ENCODE measurements at places on chromosomes 11 and 22.

DNA sequence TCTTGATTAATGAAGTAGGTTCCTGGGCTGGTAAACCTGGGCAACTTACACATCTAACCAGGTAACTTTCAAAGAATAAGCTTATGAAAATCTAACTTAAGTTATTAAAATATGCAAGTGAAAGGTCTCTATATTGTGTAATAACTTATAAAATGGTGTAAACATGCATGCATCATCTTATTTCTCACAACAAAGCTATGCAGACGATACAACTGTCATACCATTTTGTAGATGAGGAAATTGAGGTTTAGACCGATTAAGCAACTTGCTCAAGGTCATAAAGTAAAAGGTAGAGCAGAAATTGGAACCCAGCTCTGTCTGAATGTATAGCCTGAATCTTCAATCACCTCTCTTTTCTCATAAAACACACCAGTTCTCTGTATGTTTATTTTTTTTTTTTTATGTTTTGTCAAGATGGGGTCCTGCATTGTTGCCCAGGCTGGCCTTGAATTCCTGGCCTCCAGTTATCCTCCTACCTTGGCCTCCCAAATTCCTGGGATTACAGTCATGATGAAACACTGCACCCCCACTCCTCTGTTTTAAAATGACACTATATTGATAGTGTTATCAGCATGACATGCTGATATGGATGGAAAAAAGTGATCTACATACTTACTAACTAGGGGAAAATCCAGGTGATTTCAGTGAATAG lies 109.6 kb downstream of the SGSM3 start:
- H3K27ac ChIP-seq = no peak overlapping the region
- no peaks in the 10 kb centered on the region for H3K27me3 ChIP-seq
- DNase-seq = no peak
- no peak overlapping the region for H3K4me3 ChIP-seq
- H3K36me3 ChIP-seq = peaks cover 16% of the 10 kb centered on the region

DNA sequence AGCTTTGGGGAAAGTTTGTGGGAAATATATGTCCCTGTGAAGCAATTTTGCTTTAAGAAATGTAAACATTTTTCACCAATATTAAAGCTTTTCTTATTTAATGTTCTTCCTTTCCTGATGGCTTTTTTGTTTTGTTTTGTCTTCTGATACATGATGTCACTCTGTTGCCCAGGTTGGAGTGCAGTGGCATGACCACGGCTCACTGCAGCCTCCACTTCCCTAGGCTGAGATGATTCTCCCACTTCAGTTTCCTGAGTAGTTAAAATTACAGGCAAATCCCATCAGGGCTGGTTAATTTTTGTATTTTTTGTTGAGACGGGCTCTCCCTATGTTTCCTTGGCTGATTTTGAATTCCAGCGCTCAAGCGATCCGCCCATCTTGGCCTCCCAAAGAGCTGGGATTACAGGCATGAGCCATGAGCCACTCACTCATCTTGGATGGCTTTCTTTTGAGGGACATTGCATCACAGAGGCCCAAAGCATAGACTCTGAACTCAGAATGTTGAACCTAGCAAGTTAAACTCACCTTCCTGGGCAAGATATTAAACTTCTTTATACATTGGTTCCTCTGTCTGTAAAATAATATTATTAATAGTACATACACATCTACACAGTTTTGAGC lies 651 bp upstream of the CARD16 start:
- H3K4me3 ChIP-seq = no peak overlapping the region
- H3K36me3 ChIP-seq = no peaks in the 10 kb centered on the region
- no peak for DNase-seq

- H3K4me3 ChIP-seq = no peak overlapping the region
- DNase-seq = no peak
- H3K27me3 ChIP-seq = peaks cover 5% of the 10 kb centered on the region
- H3K27ac ChIP-seq = no peak overlapping the region
- H3K4me1 ChIP-seq = no peaks in the 10 kb centered on the region
These were observed 35.4 kb downstream of the MUC2 start for GRCh38 chr11:1109918-1110705.

- H3K4me3 ChIP-seq = no peak overlapping the region
- no peaks in the 10 kb centered on the region for H3K27me3 ChIP-seq
- no peak for DNase-seq
- H3K4me1 ChIP-seq = peaks cover 15% of the 10 kb centered on the region
- H3K36me3 ChIP-seq = peaks cover 2% of the 10 kb centered on the region
These were observed 60.8 kb downstream of the SLC25A17 start for GRCh38 chr22:40758390-40758789.

DNA sequence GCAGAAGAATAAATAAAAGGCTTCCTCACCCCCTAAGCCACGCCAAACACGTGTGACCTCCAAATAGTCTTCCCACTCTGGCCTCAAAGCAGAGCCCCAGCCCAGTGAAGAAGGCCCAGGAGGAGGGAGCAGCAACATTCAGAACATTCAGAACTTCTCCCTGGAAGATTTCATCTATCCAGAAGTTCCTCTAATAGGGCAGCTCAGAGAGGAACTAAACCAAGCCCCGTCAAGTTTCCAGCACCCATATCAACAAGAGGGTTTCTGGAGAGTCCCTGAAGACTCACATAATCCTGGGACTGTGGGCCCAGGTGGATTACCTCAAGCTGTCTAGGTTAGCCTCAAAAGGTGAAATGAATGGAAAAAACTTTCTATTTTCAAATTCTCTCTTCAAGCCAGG lies 39.4 kb downstream of the PC start:
- no peak overlapping the region for H3K4me3 ChIP-seq
- no peaks in the 10 kb centered on the region for H3K4me1 ChIP-seq
- DNase-seq = no peak
- H3K27ac ChIP-seq = no peak overlapping the region

- H3K4me1 ChIP-seq = peaks cover 27% of the 10 kb centered on the region
- no peak overlapping the region for H3K27ac ChIP-seq
- DNase-seq = no peak
- no peak overlapping the region for H3K4me3 ChIP-seq
- peaks cover 19% of the 10 kb centered on the region for H3K36me3 ChIP-seq
These were observed 51.6 kb downstream of the ST3GAL4 start for GRCh38 chr11:126407101-126407521.

DNA sequence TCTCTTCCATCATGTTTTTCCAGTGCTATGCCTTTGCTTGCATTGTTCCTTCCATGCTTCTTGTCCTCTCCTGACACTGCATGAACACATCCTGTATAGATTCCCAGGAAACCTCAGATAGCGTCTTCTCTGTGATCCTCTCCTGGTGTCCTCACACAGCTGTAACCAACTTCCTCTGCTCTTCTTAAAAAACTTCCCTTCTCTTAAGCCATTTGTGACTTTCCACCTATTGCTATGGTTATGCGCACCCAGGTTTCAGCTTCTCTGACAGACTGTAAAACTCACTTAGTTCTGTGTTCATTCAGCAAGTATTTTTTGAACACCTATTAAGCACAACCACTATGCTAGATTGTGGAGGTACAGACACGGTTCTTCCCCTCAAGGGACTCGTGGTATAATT lies 5.1 kb upstream of the APLP2 start:
- no peak overlapping the region for H3K27ac ChIP-seq
- peaks cover 17% of the 10 kb centered on the region for H3K4me1 ChIP-seq
- DNase-seq = no peak
- H3K4me3 ChIP-seq = no peak overlapping the region

GRCh38 chr11:95993438-95994298 lies 69.8 kb upstream of the MTMR2 start:
- no peak overlapping the region for H3K4me3 ChIP-seq
- H3K36me3 ChIP-seq = peaks cover 11% of the 10 kb centered on the region
- H3K27me3 ChIP-seq = no peaks in the 10 kb centered on the region
- H3K27ac ChIP-seq = peak overlapping the region; percentile 62
- DNase-seq = no peak
- H3K4me1 ChIP-seq = peaks cover 41% of the 10 kb centered on the region

- H3K36me3 ChIP-seq = peaks cover 2% of the 10 kb centered on the region
- no peaks in the 10 kb centered on the region for H3K27me3 ChIP-seq
- H3K4me3 ChIP-seq = peak overlapping the region; percentile 22
- H3K27ac ChIP-seq = peak overlapping the region; percentile 77
- peaks cover 3% of the 10 kb centered on the region for H3K4me1 ChIP-seq
These were observed 11.8 kb upstream of the PLAAT2 start for GRCh38 chr11:63574856-63575602.

GRCh38 chr11:61903845-61904244 lies 12.5 kb upstream of the FADS3 start:
- peaks cover 11% of the 10 kb centered on the region for H3K4me1 ChIP-seq
- DNase-seq = no peak

DNA sequence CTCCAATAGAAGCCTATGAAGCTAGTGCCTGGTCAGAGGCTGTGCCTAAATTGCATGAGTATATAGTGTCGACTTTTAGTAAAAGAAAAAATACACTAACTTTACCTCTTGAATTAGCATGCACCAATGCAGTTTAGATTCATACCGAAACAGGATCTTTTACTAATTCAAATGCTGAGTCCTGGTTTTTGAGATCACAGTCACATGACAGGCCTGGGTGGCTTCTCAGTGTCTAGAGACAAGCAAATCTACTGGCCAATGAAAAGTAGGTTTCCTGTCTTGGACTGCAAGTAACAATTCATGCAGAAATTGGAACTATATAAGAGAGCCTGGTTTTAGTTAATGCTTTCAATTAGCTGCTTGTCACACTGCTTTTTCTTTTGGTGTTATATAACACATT lies 7.2 kb downstream of the ARHGEF12 start:
- H3K4me1 ChIP-seq = peaks cover 71% of the 10 kb centered on the region
- no peaks in the 10 kb centered on the region for H3K27me3 ChIP-seq
- no peak for DNase-seq
- no peak overlapping the region for H3K27ac ChIP-seq
- no peak overlapping the region for H3K4me3 ChIP-seq
- no peaks in the 10 kb centered on the region for H3K36me3 ChIP-seq

- no peak overlapping the region for H3K4me3 ChIP-seq
- H3K27ac ChIP-seq = no peak overlapping the region
- H3K27me3 ChIP-seq = no peaks in the 10 kb centered on the region
- DNase-seq = no peak
These were observed 99.4 kb upstream of the ZC3H12C start for GRCh38 chr11:109993786-109994185.

DNA sequence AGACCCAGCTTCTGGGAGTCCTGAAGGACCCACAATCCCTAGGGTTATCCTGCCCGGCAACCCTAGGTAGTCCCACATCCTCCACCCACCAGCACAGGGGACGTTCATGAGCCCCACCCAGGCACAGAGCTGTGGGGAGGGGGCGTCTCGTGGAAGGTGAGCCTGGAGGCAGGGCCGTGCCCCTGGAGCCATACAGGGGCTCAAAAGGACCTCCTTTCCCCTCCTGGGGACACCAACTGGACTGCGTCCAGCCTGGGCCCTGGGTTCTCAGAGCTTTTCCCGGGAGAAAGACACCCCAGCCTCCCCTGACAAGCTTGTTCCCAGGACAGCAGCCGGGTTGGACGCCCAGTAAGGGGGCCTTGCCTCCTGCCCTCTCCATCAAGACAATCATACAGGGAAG lies 78.4 kb downstream of the BRD1 start:
- no peaks in the 10 kb centered on the region for H3K4me1 ChIP-seq
- H3K36me3 ChIP-seq = peaks cover 1% of the 10 kb centered on the region
- no peak overlapping the region for H3K27ac ChIP-seq
- H3K4me3 ChIP-seq = no peak overlapping the region

DNA sequence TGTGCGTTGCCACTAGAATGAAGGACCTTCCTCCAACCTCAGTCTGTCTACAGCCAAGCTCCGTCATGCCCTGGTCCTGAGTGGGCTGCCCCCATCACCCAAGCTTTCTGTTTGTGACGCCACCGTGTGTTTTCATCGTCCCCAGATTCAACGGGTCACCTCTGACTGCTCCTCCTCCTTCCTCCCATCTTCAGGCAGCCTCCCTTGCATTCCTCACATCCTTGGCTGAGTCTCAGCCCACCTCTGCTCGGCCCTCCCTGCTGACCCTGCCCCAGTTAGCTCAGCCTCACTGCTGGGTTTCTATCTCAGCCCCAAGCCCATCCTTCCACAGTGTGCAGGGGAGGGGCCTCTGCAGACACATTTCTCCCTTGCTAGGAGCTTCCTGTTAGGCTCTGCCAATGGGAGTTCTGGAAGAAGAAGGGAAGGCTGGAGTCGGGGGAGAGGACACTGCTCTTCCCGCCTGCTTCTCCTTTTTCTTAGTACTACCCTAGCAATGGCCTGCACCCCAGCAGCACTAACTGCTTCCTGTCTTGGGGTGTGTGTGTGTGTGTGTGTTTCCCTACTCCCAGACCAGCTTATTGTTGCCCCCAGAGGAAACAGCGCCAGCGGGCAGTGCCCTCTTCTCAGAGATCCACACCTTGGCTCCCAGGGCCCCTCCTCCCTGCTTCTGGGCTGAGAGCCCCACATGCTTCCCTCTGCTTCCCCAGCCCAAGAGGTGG lies 5.2 kb downstream of the IFT27 start:
- H3K4me1 ChIP-seq = peaks cover 27% of the 10 kb centered on the region
- H3K27me3 ChIP-seq = no peaks in the 10 kb centered on the region
- DNase-seq = peak; percentile 47
- H3K27ac ChIP-seq = peak overlapping the region; percentile 33
- no peak overlapping the region for H3K4me3 ChIP-seq

- H3K27ac ChIP-seq = no peak overlapping the region
- peaks cover 2% of the 10 kb centered on the region for H3K4me1 ChIP-seq
- DNase-seq = no peak
- H3K4me3 ChIP-seq = no peak overlapping the region
- no peaks in the 10 kb centered on the region for H3K27me3 ChIP-seq
These were observed 46.7 kb upstream of the INCENP start for GRCh38 chr11:62077132-62077531.

DNA sequence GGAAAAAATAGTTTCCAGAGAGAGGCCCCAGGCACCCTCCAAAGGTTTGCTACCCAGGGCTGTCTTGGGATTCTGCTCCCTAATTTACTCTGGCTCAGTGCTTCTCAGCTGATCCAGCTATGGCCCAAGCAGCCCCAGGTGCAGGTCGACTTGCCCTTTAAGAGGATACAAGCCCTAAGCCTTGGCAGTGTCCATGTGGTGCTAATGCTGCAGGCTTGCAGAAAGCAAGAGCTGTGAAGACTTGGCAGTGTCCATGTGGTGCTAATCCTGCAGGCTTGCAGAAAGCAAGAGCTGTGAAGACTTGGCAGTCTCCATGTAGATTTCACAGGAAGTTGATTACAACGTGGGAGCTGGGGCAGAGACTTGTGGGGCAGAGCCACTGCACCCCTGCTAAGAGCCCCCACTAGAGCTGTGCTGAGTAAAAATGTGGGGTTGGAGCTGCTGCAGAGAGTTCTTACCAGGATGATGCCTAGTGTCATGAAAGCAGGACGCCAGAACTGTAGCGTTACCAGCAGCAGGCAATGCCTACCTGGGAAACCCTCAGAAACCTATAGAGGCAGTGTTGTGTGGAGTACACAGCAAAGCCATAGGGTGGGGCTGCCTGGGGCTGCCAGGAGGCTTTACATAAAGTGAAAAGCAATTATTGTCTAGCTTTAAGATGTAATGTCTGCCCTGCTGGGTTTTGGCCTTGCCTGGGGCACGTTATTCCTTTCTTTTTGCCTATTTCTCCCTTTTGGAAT lies 16.1 kb upstream of the OR52K1 start:
- peaks cover 2% of the 10 kb centered on the region for H3K4me1 ChIP-seq
- H3K36me3 ChIP-seq = peaks cover 3% of the 10 kb centered on the region
- no peak overlapping the region for H3K4me3 ChIP-seq
- no peak for DNase-seq

GRCh38 chr11:107457205-107457557 lies 444 bp downstream of the CWF19L2 start:
- DNase-seq = no peak
- H3K27me3 ChIP-seq = peaks cover 16% of the 10 kb centered on the region
- peak overlapping the region; percentile 80 for H3K4me3 ChIP-seq
- H3K4me1 ChIP-seq = peaks cover 22% of the 10 kb centered on the region
- peak overlapping the region; percentile 74 for H3K27ac ChIP-seq
- H3K36me3 ChIP-seq = peaks cover 4% of the 10 kb centered on the region

GRCh38 chr22:22400099-22400498 lies 108.4 kb downstream of the ZNF280B start:
- no peaks in the 10 kb centered on the region for H3K4me1 ChIP-seq
- no peaks in the 10 kb centered on the region for H3K36me3 ChIP-seq
- H3K4me3 ChIP-seq = no peak overlapping the region
